Skeletal muscle cell (primary cell): ENCODE measurements at places on chromosomes 13 and 19.

DNA sequence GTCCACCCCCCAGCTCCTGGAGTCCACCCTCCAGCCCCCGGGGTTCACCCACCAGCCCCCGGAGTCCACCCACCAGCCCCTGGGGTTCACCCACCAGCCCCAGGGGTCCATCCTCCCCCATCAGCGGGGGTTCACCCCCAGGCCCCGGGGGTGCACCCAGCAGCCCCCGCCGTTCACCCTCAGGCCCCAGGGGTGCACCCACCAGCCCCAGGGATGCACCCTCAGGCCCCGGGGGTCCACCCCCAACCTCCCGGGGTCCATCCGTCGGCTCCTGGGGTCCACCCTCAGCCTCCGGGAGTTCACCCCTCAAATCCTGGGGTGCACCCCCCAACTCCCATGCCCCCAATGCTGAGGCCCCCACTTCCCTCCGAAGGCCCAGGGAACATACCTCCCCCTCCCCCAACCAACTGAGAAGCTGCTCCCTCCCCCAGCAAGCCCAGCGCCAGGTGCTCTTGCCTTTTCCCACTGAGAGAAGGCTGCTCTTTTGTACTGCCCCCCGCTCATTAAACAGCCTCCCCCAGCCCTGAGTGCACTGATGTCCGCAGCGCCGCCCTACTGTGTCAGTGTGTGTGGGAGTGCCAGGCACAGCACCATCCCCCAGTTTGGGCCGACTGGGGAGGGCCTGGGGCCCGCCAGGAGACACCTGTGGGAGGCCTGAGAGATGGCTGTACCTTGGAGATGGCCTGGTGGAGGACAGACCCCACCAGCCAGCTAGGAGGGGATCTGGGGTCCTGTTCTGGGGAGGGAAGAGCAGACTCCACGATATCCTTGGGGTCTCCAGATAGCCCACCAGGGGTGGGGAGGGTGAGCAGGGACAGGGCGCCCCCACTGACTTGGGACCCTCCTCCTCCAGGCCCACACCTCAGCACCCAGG lies 750 bp upstream of the AMH start:
- no peak for DNase-seq

DNA sequence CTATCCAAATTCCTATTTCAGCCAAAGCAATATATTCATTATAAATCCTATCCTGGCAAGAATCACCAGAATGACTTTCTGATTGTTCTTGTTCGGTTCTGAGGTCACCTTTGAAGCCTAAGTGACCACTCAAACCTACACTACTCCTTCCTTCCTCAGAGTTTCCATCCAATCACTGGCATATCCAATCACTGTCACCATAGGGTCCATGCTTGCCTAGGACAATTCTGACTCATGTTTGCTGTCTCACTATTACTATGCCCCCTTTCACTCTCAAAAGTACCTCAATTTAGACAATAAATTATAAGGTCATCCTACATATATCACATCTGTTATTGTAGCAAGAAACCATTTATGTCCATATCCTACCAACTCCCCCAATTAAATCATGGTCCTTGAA lies 58.9 kb downstream of the UBL3 start:
- no peak for DNase-seq

DNA sequence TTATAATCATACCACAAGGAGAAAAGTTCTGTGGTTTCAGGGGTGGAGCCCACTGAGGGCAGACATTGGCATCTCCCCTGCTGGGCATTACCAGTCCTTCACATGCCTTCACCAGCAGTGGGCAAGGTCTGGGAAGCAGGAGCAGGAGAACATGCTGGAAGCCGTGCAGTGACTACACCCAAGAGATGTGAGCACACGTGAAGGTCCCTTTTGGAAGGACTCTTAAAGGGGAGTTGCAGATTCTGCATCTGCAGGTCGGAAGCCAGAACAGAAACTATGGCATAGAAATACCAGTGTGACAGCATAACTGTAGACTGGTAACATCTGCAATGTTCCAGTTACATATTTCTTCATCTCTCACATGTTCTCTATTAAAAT lies 26.9 kb upstream of the KL start:
- DNase-seq: no peak

GRCh38 chr13:89255844-89256406 lies 1584.8 kb downstream of the SLITRK5 start:
- DNase-seq: no peak

DNA sequence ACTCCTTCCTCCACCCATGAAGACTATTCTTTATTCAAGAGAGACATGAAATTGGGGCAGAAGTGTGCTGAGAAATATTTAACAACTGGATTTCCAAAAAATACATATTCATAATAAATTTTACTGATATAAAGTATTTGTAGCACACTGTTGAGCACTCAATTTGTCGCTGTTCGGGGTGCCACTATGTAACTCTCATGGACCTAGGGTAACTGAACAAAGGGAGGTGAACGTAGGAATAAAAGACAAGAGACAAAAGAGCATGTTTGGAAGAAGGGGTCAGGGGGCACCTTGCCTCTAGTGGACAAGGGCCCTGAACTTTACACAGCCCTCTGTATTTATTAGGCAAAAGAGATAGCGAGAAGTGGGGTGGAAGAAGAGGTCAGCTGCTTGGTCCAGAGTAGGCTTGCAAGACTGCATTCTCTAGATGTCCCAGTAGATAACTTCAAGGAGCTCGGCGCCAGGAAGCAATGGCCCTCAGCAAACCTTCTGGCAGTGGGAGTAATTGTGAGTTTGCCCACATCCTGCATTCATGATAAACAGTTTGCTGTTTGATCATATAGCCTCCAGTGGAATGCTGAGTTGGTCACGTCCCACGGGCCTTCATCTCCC lies 4.5 kb upstream of the ZNF175 start:
- no peak for DNase-seq

GRCh38 chr13:81957121-81957520 lies 1616.2 kb upstream of the SPRY2 start:
- no peak for DNase-seq

DNA sequence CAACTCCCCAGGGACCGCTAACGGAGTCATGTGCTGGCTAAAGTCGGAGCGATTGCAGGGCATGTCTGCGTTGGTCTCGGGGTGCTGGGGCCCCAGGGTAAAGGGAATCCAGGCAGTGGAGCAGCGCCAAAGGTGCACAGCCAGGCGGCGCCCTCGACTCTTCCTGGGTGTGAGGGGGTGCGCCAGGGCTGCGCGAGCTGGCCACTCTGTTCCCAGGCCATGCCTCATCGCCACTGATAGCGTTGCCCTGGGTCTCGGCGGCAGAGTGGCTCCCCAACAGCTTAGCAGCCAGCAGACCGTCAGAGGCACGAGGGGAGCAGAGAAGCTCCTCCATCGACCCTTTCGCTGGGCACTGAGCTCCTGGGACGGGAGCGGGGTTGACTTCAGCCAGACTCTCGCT lies 152.7 kb downstream of the B3GLCT start:
- no peak for DNase-seq

- DNase-seq: no peak
These were observed 17.6 kb downstream of the FOXO1 start for GRCh38 chr13:40648841-40649240.

GRCh38 chr19:1718420-1719291 lies 34.6 kb upstream of the ONECUT3 start:
- DNase-seq: no peak

DNA sequence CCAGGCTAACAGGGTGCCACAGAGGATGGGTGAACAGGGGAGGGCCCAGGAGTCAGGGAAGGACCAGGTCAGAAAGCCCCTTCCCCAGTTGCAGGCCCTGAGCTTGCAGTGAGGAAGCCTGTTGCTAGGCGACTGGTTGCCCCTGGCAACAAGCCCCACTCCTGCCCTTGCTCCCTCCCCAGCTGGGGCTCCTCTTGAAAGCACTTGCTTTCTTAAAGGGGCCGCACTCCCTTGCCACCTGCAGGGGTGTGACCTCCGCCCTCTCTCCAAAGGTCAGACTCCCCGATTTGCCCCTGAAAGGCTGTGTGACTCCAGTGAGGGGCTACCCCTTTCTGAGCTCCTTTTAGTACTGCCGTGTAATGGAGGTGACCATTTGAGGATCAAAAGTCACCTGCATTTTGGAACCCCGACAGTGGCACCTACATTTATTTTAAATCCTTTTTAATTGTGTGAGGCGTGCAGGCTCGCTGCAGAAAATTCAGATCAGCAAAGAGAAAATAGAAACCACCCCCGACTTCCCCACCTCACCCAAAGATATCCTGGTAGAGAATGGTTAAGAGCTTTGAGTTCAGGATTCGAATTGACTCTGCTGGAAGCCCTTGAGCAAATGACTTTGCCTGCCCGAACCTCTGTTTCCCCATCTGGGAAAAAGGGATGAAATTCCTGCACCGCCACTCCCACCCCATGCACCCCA lies 4.8 kb downstream of the FCHO1 start:
- no peak for DNase-seq

GRCh38 chr13:72153272-72153671 lies 286.3 kb upstream of the DACH1 start:
- DNase-seq: no peak
